T-helper 22 cell (primary cell): ENCODE measurements at places on chromosomes 4 and X.

GRCh38 chr4:165351359-165352130 lies 24.1 kb downstream of the MSMO1 start:
- no peak for DNase-seq

DNA sequence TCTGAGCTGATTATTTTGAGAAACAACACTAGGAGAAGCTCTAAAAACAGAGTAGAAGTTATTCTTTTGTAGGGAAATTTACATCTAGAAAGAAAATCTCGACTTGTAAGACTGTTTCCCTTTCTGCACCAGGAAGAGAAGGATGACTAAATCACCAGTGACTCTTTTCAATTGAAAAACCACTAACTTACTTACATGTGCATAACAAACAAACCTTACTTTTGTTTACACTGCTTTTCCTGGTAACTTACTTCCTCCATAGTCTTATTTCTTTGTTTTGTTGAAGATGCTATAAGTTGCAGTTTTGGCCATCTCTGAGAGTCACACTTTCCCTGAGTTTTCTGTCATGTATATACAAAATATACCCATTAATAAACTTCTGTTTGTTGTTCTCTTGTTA lies 293.6 kb upstream of the FAT4 start:
- DNase-seq: no peak

DNA sequence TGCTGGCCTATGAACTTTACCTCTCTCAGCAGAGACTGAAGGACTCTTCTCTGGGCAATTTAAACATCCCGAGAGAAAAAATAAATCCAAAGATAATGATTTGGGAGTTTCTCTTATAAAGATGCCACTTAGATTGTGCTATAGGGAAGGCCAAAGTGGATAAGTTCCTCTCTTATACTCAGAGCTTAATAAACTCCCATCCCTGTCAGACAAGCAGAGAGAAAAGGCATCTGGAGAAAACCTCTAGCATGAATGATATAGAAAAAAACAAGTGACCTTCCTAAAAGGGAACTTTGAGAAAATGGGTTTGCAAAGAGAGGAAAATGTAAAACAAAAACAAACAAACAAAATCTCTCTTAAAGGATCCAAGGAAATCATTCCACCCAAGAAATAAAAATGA lies 199.4 kb downstream of the PALLD start:
- no peak for DNase-seq

DNA sequence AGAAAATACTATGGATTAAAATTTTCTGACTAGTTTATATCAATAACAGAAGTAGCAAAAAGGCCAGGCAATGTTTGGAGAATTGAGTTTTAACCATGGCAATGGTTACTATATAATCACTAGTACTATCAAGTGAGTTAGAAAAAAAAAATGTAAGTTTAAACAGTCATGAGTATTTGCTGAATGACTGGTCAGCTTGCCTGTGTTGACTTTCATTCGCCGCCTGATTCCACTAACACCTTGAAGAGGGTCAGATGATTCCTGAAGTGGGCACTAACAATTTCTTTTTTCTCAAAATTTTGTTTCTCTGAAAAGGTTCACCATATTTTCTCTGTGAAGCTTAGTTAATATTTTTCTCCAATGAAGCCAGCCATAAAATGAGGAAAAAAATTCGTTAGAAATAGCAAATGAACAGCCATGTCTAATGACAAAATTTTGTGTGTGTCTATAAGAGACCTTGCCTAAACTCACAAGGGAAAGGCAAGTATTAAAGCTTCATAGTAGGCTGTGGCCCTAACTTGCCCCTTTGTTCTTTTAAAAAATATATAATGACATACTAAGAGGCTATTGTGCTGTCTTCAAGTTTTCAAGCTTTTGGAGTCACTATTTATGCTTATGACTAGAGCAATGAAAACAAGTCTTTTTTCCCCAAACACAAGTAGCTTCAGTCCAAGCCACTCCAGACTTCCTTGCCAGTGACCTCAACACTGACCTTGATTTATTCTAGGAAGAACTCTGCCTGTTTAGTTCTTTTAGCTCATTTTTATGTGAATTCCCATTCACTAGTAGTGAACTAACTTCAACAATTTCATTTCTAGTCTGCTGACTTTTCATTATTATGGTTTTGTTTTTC lies 18.4 kb upstream of the FHDC1 start:
- no peak for DNase-seq

DNA sequence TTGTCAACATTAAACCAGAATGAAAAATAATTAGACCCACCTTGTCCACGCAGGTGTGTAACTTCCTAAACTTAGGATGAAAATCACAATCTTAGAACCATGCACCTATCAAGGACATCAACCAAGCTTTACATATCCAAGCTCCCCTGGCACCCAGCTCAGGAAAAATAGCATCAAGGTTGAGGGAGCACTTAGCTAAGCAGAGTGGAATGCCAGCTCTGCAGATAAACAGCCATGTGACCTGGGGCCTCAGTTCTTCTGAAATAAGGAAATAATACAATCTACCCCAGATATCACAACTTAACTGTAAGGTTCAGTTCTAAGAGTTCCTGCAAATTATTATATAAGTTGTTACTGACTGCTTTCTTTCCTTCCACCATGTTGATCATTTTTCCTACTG lies 64.7 kb downstream of the DHX15 start:
- DNase-seq: no peak

DNA sequence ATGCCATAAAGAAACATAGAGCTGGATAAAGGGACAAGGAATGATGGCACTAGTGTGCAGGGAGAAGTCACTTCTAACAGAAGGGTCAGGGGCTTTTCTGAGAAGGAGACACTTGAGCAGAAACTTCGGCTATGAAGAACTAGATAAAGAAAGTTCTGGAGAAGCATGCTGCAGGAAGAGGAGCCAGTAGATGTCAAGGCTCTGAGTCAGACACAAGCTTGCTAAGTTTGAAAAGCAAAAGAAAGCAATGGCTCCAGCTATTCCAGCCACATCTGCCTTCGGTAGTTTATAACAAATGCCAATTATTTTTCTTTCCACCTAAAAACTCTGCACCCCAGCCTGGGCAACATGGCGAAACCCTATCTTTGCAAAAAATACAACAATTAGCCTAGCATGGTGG lies 7.5 kb downstream of the NUDT6 start:
- DNase-seq: no peak

DNA sequence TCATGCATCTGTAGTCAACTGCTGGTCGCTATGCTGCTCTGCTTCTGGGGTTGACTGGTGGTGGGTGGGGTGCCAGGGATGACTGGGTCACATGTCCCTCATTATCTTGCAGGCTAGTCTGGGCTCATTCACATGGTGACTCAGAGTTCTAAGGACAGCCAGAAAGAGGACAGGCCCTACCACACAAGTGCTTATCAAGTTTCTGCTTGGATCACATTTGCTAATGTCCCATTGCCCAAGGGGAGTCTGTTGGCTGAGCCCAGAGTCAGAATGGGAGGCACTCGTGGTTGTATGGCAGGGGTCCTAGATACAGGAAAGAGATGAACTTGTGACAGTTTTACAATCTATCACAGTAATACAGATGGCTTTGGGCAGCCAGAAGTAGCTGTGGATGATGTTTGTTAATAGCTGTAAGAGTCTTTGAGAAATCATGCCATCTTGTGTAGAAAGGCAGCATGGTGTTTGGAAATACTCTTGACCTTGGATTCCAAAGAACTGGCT lies 221.3 kb downstream of the GPAT3 start:
- DNase-seq: no peak

DNA sequence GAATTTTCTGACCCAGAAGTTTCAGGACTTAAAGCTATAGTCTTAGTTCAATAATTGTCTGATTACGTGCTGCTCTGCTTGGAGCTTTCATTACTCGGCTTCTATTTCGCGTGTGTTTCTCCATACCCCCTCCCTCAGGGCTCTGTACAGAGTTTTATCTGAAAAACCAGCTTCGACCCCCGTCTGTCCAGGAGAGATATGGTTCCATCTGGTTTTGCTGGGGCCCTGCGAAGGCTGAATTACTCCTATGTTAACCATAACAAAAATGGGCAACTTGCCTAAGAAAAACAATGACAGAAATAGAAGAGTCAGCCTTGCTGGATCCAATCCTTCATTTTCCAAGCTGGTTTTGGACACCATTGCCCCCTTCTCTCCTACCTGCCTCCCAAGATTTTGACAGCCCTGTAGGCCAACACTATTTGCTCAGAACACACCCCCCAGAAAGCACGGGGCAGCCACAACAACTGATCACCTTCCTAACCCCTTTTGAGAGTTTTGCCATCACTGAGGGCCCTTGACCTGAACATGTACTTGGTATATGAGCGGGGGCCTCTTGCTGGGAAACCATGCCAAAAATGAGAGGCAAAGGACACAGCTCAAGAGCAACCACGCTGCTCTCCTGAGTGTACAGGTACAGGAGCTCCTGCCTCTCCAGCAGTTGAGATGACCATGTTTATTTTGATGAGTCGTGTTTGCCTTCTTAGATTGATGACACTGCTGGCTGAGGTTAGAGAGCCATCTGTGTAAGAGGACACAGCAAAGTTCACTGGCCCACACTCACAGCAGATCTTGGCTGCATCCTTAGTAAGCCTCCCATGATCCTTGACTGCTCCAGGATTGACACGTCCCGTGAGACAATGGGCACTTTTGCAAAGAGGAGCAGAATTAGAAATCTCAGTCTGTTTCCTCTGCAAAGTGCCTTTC lies 36.2 kb upstream of the ATP6AP2 start:
- no peak for DNase-seq

DNA sequence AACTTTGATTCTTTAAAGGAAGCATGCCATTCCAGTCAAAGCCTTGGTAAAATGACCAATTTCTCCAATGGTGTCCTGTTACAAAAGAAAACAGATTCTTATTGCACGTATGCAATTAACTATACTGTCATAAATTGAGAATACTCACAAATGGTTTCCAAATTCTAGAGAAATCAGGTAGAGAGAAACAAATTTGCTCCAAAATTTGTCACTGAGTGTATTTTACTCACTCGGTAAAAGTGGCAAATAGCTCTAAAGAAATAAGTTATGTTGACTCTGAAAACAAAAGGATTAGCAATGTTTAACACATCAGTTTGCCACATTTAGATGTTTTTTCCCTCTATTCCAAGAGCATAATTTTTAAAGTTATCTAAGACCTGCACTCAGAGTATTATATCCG lies 133.1 kb downstream of the DMD start:
- DNase-seq: no peak

GRCh38 chr4:3471098-3471760 lies 8.1 kb downstream of the DOK7 start:
- no peak for DNase-seq

DNA sequence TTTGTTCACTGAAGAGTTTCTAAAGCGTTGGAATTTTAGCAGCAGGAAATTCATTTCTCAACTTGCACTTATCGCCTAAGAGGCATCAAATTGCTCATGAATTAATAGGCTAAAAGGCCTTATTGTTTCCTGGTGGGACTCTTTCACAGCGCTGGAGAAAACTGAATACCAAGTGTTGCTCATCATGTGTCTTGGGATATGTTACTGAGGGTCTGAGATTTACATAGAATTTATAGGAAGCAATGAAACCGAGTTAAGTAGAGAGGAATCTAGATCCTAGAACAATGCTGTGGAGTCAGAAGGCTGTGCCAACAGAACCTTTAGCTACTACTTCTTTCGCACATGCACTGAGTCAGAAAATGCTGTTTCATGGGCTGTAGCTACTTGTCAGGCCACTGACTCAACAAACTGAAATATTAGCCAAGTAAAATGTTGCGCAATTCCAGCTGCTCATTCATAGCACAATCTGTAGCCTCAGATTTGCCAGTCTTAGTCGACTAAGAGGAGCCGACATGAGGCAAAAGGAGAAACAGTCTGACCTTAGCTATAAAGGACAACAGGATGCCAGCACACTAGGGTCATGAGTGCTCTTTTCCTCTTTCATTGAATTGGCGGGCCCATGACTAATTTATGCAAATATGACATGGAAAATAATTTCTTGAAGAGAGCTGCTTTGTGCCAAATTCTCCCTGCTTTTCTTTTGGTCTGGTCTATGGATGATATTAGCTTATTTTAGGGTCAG lies 35.9 kb upstream of the CXCL8 start:
- no peak for DNase-seq

- no peak for DNase-seq
These were observed 17.7 kb downstream of the SEL1L3 start for GRCh38 chr4:25844961-25845712.

DNA sequence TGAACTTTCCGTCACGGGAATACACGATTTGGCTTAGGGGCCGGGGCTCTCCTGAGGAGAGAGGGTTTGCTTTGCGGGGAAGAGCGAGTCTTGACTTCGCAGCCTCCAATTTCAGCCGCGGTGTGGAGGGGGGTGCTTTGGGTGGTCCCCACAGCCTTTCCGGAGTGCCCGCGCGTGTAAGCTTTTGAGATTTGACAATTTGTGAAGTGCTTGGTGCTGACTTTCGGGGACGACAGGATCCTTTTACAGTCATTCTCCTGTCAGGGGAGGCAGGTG lies 355 bp downstream of the SCML1 start:
- no peak for DNase-seq

GRCh38 chr4:128707864-128708263 lies 101.6 kb upstream of the JADE1 start:
- DNase-seq: no peak

GRCh38 chr4:24666316-24666715 lies 82.0 kb upstream of the DHX15 start:
- no peak for DNase-seq

GRCh38 chr4:153432965-153433753 lies 33.0 kb upstream of the TMEM131L start:
- DNase-seq: peak; percentile 37

GRCh38 chr4:150579551-150580234 lies 2.3 kb upstream of the MAB21L2 start:
- no peak for DNase-seq

DNA sequence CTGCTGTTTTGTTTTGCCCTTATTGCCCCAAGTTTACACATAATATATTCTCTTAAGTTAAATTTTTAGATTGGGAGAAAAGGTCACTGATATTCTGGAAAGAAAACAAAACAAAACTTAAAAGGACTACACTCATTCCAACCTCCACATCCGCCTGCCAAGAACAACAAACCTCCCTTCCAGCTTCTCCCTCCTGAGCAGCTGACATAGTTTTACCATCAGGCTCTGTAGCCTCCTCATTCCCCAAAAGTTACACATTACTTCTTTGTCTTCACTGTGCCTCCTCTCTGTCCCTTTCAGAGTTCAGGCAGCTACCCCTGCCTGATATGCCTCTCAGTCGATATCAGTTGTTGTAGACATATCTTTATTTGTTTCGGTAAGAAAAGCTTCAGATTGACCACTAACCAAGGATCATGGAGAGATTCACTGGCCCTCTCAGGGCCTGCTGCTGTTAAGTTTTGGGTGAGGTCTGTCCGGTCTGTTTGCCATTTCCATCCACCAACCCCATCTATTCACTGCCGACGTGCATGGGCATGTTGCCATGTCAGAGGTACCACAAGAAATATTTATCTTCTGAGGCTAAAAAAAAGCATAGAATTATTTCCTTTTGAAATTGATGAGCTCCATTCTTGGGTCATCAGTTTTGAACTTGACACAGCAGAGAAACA lies 164.1 kb downstream of the GASK1B start:
- DNase-seq: no peak

GRCh38 chrX:45445745-45446412 lies 245.2 kb upstream of the DIPK2B start:
- no peak for DNase-seq

GRCh38 chrX:23511793-23512192 lies 155.5 kb upstream of the PRDX4 start:
- no peak for DNase-seq
